ENCODE measurements at places on chromosomes 12 and 14.

GRCh38 chr12:121483949-121484348, 84.0 kb downstream of the RNF34 start:
- DNase-seq: no peak

- DNase-seq: no peak
Measured at GRCh38 chr12:82124711-82125380, 233.3 kb downstream of the CCDC59 start.

GRCh38 chr14:103474893-103475292, 47.7 kb downstream of the CKB start:
- no peak for DNase-seq

GRCh38 chr12:54437243-54437642, 18.2 kb upstream of the ITGA5 start:
- DNase-seq: no peak

GRCh38 chr12:45907955-45908354, 82.4 kb downstream of the SCAF11 start:
- no peak for DNase-seq

All from stimulated activated CD4-positive, alpha-beta T cell treated with anti-CD3 and anti-CD28 coated beads, Interleukin-4, amount 100 ng/mL, for 48 hours (primary cell).